NCI-H2171 treated with DMSO at 0.1 percent for 48 hours (cell line): ENCODE measurements at places on chromosomes 13 and 19.

- no peak for DNase-seq
Measured at GRCh38 chr13:51608857-51609406, 24.7 kb downstream of the WDFY2 start.

- no peak for DNase-seq
Measured at GRCh38 chr19:51710163-51710562, 13.6 kb downstream of the HAS1 start.

- no peak for DNase-seq
Measured at GRCh38 chr13:26786651-26787295, 26.2 kb upstream of the GPR12 start.

DNA sequence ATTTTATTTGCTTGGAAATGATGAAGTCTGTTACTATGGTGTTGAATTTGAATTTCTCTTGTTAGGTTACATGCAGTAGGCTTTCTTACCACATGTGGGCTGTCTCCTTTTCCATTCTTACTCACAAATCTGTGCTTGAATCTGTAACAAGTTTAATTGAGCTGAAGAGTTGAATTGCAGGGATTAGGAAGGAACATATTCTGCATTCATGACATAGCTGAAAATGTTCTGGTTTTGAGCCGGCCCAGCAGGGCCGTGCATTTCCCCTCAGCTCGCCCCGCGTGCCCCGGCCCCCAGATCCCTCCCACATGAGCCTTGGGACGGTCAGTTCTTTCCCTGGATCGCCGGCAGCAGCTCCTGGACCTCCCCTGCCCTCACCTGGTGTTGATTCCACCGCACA, 28.1 kb downstream of the TFDP1 start:
- DNase-seq, result no peak

DNA sequence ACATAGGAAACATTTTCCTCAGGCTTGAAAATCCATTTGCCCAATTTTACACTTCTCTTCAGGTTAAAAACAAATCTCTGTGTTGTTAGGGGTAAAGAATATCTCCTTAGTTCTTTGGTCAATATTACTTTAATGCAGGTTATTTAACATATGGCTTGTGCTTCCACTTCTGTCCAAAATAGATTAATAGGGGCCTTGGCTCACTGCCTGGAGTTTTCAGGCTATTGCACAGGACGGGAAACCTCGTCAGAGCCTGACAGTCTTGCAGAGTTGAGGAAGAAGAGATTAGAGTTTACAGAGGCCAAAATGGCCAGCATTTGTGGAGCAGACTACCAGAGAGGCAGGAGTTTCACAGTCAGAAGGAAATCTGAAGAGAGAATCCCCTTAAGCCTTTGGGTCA, 863.9 kb upstream of the GPC6 start:
- peak; percentile 70 for DNase-seq

- DNase-seq, result no peak
Measured at GRCh38 chr13:48615049-48615448, 38.7 kb upstream of the CYSLTR2 start.

DNA sequence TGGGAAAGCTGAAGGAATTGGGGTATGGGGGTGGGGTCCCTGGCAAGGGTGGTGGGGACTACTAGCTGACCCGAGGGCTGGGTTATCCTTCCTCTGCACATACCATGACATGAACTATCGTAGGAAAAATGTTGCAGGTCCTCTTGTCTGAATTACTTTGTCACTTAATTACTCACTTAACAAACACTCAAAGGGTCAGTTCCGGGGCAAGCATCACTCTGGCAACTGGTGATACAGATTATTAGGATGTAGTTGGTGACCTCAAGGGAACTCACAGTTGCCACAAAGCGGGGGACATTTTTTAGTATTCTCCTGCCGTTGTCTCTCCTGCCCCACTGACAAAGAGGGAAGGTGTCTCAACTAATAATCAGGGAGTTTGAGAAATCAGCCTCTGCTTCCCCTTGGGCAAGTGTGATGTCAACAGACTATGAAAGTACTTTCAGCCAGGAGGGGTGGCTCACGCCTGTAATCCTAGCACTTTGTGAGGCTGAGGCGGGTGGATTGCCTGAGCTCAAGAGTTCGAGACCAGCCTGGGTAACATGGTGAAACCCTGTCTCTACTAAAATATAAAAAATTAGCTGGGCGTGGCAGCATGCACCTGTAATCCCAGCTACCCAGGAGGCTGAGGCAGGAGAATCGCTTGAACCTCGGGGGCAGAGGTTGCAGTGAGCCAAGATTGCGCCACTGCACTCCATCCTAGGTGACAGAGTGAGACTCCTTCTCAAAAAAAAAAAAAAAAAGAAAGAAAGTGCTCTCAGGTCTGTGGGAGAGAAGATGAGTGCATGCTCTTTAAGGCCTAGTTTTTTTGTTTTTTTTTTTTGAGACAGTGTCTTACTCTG, 10.3 kb downstream of the DNAJB1 start:
- no peak for DNase-seq

- DNase-seq, result peak; percentile 75
Measured at GRCh38 chr19:19627621-19628500, at the start of gene LPAR2. TSS of gene LPAR2 (minus strand) at chr19:19628220. CDS start at chr19:19627275, 945 bp downstream.

DNA sequence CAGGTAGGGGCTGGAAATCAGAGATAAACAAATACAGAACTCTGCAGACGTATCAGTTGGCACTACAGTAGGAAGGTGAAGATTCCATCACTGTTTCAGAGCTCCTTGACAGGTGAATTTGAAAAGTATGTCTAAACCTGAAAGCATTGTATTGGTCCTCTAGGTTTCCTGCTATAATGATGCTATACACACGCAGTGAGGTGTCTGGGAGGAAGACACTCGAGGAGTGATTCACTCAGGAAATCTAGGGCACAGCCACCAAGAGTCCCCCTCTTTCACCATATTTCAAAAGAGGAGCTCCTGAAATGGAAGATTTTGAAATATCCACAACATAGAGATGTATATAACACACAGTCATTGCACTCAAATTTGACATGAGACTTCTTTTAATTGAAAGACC, 331.0 kb upstream of the DACH1 start:
- DNase-seq, result no peak

GRCh38 chr13:32660227-32660626, 74.0 kb downstream of the PDS5B start:
- DNase-seq, result no peak

DNA sequence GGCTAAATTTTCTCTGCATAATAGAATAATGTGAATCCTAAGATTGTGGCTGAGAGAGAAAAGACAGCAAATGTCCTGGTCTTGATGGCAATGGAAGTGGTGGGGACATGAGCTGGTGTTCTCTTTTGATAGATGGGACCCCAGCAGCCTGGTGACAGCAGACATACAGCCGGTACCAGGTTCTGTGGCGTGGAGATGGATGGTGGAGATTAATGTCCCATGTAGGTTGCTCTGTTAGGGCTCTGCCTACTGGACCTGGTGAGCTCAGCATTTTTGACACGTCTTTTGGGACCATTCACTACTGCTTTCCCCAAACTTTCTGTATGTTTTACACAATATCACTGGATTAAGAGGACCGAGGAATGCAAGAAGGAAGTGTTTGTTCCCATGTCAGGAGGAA, 8.2 kb upstream of the SIGLEC14 start:
- no peak for DNase-seq

DNA sequence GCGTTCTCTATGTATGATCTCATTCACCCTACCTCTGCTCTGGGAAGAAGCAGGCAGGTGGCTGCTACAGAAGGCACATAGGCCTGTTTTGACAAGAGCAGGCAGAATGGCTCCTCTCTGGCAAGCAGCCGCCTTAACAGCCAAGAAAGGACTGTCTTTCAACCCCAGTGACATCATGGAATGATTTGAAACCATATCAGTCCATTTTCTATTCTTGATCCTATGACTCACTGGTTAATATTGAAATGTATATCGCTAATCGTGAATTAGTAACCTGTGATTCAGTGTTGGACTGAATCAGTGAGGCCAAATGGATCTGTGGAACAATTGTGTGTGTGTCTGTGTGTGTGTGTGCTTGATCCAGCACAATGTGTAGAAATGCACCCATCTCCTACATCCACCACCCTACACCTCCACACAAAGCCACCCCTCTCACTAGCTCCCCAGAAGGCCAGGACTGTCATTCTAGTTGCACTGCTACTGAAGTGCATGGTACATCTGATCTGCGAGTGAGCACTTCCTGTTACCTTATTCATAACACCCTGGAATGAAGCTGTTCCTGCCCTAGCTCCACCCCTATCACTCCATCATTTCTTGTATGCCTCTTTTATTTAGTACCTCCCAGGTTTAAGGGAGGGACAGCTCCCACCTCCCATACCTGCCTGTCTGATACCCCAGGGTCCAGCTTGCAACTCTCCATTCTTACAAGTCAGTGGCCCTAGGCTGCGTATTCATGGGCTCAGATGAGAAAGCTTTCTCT, 460.0 kb downstream of the FOXO1 start:
- DNase-seq, result peak; percentile 45

GRCh38 chr13:109833940-109834339, 47.6 kb upstream of the IRS2 start:
- DNase-seq, result no peak

GRCh38 chr13:91722267-91722884, 324.0 kb downstream of the GPC5 start:
- DNase-seq, result peak; percentile 53

GRCh38 chr19:17326595-17326966, 8.1 kb downstream of the ANO8 start:
- DNase-seq, result no peak

GRCh38 chr13:77896977-77897376, 21.7 kb downstream of the EDNRB start:
- no peak for DNase-seq

DNA sequence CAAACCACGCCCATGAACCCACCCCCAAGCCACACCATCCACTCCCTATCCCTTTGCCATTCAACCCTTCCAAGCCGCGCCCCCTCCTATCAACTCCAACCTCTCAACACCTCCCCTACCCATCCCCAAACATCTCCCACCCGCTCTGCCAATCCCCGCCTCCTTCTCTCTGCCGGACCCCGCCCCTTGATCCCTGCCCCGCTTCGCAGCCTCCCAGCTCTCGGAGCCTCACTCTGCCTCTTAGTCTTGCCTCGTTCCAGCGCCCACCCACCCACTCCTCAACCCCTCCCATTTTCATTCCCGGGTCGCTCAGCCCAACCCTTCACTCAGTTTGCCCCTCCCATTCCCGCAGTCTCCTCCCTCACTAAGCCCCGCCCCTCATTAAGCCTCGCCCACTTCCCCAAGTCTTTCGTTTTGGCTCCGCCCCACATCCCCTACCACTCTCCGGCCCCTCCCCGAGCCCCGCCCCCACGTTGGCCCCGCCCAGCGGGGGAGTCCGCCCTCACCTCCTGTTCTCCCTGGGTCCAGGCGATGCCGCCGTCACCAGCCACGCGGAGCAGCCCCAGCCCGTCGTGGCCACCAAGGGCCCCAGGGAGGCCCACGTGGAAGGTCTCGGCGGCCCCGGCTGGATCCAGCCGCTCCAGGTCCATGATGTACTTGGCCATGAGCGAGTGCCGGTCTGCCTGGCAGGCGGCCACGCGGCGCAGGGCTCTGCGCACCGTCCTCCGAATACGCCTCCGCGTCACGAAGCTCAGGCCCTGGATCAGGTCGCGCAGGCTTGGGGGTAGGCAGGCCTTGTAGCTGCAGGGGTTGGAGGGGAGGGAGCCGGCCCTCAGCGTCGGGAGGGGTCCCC, 5.7 kb downstream of the JAK3 start:
- peak; percentile 68 for DNase-seq

DNA sequence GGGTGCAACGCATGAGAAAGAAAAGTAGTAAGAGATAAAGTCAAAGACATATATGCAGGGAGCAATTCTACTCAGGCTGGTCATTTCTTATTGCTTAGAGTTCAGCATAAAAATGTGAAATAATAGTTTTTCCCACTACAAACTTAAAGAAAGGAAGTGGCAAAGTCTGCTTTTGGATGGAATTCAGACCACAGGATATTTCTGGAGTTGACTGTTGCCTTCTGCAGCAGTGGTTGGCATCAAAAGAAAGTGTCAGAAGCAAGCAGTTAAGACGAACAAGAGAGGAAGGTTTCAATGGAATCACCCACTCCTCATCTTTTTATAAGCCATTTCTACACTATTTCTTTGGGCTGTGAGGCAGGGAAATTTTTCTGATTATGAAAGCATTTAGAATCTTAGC, 36.2 kb upstream of the TRPC4 start:
- DNase-seq, result no peak

DNA sequence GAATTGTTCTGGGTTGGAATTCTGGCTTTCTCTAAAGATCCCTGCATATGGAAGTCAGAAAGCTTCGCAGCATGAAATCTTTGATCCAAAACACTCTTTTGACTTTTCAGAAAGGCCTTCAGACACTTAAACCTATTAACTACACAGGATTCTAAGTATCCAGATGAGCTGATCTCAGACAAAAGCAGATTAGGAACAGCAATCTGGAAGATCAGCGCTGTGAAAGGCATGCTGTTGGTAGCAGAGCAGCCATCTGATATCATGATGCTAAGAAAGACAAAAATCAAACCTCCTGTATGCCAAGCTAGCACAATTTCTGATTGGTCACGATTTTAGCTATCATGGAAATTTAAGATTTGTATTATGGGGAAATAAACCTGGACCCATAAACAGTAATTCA, 589.9 kb downstream of the GPC5 start:
- no peak for DNase-seq

DNA sequence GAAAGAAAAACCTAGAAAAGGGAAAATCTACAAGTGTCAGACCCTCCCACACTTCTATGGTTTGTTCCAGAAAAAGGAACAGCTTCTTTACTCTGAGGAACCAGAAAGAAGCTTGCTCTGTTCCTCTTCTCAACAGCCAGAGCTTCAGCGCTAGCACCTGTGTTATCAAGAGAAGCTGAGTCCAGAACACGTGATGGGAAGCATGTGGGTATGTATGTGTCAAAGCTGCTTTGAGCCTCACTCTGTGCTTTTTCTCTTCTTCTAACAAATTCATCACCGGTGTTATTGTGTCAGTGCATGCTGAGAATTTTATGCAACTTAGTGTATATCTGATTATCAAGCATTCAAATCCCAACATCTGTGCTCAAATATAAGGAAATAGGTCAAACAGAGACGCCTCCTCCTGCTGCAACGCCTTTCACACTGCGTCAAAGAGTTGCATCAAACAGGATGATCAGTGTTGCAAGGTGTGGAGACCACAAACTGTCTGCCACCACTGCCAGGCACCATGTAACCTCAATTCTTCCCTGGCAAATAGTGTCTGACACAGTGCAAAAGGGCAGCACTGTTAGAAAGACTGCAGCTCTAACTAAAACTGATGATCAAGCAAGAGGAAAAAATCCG, 83.9 kb downstream of the LRRC63 start:
- DNase-seq, result no peak

DNA sequence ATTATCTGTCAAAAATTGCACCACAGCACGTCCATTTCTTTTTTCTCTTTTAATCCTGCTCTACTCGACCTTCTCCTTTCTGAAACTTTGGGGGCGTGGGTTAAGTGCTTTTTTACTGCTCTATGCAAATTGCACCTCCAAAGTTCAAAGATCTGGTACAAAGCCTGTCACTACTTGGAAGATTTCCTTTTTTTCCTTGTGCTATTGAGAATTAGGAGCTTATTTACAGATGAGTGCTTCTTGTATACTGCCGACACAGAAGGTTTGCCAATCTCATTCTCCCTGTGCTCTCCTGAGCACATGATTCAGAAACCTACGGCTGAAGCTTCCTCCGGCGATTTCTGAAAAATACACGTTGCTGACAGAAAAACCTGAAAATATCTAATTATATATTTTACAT, 94.8 kb downstream of the TEX29 start:
- no peak for DNase-seq

- DNase-seq, result no peak
Measured at GRCh38 chr13:112509190-112509589, 78.8 kb downstream of the TUBGCP3 start.
